ENCODE measurements at places on chromosomes 4 and X.

DNA sequence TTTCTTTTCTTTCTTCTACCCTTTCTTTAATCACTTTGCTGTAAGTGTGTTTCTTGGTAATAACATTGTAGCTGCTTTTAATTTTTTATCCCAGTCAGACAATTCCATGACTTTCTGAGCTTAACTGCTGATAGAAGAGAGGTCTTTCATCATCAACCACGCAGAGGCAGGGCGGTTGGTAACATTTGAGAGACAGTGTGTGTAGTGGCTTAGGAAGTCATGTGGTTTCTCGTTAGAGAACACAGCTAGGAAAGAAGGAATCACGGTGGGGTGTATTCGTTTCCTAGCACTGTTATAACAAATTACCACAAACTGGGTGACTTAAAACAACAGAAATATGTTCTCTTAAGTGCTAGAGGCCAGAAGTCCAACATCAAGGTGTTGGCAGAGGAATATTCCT, 11.5 kb downstream of the PRPS2 start:
- no peak for DNase-seq

GRCh38 chr4:160180211-160180610, 1077.3 kb downstream of the RAPGEF2 start:
- DNase-seq = no peak

DNA sequence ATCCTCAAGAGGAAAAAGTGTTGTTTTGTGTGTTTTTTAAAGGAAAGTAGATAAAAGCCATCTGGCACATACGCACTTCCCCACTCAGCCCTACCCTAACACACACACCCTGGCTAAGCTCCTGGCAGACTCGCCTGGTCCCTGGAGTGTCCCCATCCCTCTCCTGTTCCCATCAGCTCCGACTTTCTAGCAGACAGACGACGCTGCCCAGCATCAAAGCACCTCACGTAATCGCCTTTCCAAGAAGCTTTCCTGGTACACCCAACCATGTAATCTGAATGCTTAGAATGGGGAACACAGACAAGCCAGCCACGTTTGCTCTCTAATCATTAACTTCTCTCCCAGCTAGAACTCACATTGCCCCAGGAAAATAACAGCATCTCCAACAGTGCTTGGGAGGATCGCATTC, 116.2 kb downstream of the AFAP1 start:
- DNase-seq = peak; percentile 71

DNA sequence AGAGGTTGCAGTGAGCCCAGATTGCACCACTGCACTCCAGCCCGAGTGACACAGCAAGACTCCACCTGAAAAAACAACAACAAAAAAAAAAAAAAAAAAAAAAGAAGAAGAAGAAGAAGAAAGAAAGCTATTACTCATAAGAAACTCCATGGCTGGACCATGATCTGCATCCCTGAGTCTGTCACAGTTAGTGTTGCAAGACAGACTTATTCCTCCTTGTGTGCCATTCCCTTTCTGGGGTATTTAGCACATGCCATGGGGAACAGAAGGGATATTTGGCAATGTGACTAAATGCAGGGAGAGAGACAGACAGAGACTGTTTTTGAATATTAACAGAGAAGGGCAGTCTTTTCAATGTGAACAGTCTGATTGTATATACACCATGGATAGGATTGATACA, 16.7 kb upstream of the PDS5A start:
- DNase-seq = no peak

- DNase-seq = peak; percentile 47
Measured at GRCh38 chr4:10942156-10942555, 257.6 kb upstream of the CLNK start.

DNA sequence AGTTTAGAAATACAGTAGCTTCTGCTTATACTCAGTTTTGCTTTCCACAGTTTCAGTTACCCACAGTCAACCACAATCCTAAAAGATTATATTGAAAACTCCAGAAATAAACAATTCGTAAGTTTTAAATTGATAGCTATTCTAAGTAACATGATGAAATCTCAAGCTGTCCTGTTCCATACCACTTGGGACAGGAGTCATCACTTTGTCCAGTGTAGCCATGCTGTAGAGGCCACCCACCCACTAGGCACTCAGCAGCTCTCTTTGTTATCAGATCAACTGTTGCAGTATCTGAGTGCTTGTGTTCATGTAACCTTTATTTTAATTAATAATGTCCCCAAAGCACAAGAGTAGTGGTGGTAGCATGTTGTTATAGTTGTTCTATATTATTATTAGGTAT, 117.5 kb upstream of the IQCM start:
- no peak for DNase-seq

DNA sequence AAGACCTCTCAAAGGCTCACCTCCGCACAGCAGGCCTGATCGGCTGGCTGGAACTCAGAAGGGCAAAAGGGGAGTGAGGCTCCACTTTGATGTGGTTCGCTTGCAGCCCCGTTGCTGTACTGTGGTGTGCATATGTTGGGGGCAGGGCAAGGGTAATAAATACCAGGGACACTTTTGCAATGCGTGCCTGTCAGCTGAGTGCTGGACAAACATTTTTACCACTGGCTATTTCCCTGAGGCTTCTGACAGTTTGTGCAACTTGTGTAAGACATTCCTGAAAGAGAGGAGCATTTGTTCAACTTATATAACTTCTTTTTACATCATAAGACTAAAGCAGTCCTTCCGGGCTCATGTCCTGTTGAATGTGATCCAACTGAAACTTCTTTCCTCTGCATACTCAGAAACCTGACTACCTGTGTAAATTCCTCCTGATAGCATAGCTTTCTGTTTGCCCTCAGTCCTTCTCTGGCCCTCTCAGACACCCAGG, 82.3 kb downstream of the SPRY1 start:
- peak; percentile 60 for DNase-seq

DNA sequence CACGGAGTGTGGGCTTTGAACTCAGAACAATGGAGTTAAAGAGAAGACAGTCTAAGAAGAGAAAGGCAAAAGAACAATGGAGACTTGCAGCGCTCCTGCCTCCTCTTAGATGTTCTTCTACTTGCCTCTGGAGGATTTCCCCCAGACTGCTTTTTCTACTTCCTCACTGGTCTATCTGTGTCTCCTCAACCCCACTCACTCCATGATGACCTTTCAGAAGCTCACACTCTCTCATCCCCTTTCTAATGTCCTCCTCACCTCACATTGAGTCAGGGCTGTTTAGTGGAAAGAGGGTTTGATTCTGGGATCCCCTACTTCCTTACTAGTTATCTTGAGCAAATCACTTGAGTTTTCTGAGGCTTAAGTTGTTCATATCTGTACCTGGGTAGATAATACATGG, 12.2 kb upstream of the HERC6 start:
- DNase-seq = no peak

Data from cardiac muscle cell (in vitro differentiated cells and primary cell).